ENCODE measurements at places on chromosomes 2 and 18.

DNA sequence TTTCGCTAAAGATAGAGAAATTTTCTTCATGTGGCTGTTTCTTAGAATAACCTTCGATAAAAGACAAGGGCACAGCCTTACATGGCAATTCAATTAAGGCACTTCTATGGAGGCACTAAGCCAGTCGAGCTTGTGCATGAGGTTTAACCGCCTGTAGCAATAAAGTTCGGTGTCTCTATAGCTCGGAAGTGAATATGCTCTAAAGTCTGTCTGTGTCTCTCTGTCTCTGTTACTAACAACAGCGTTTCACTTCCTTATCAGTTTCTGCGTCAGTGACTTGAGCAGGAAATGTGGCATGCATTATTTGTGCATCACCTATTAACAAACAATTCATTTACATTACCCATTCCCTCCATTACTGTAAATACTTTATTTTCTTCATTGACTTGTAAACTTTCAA, 365.1 kb upstream of the NETO1 start:
- no peak for DNase-seq

GRCh38 chr2:200534572-200534971, 8.6 kb downstream of the SGO2 start:
- DNase-seq: no peak

GRCh38 chr2:567865-568638, 109.2 kb downstream of the TMEM18 start:
- no peak for DNase-seq

- DNase-seq: no peak
Measured at GRCh38 chr2:234635284-234635683, 138.4 kb upstream of the ARL4C start.

DNA sequence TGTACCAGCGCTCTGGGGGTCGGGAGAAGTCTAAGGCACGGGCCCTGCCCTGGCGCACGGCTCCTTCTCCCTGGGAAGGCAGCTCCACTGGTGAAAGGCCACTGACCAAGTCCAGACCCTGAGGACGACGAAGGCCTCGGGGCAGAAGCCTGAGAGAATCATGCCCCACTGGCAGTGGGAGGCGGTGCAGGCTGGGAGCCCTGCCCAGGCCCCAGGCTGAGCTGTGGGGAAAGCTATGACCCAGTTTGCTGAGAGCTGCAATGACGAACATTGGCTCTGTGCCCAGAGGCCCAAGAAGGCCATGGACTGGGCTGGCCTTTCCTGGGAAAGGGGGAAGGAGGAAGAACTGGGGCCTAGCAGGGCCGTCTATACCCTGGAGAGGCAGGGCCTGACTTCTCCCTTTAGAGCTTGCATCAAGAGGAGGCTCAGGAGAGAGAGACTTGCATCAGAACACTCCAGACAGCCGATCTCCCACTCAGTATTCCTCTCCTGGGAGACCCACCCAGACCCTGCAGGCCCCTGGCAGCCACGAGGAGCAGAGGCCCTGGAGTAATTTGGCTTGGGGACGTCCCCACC, 32.9 kb downstream of the HS1BP3 start:
- no peak for DNase-seq

- DNase-seq: peak; percentile 11
Measured at GRCh38 chr18:63427558-63427957, 5.3 kb upstream of the VPS4B start.

- no peak for DNase-seq
Measured at GRCh38 chr2:134674687-134675086, 44.1 kb downstream of the TMEM163 start.

GRCh38 chr2:181836583-181836982, 54.9 kb upstream of the ITPRID2 start:
- DNase-seq: no peak

- no peak for DNase-seq
Measured at GRCh38 chr2:36633470-36634092, 35.6 kb upstream of the FEZ2 start.

GRCh38 chr2:68907232-68907919, 36.2 kb upstream of the BMP10 start:
- peak; percentile 15 for DNase-seq

GRCh38 chr2:157093666-157094065, 163.8 kb upstream of the GALNT5 start:
- no peak for DNase-seq

DNA sequence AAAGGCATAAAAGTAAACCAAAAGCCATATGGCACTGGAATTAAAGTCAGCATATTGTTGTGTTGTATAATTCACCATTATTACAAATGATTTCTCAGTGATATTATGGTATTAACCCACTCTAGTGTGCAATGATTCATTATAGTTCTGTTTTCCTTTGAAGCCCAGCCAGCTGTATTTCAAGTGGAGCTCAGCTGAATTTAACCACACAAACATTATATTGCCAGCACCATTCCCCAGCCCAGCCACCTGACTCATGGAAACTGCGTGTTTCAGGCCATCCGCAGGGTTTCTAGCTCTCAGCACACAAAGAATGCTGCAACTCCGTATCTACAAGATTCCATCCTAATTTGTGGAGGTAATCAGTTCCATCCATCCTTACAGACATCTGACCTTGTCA, 166.8 kb upstream of the CHAC2 start:
- no peak for DNase-seq

- DNase-seq: no peak
Measured at GRCh38 chr2:106596844-106597243, 109.7 kb downstream of the CD8B2 start.

- DNase-seq: no peak
Measured at GRCh38 chr2:170115501-170116229, 62.3 kb upstream of the MYO3B start.

DNA sequence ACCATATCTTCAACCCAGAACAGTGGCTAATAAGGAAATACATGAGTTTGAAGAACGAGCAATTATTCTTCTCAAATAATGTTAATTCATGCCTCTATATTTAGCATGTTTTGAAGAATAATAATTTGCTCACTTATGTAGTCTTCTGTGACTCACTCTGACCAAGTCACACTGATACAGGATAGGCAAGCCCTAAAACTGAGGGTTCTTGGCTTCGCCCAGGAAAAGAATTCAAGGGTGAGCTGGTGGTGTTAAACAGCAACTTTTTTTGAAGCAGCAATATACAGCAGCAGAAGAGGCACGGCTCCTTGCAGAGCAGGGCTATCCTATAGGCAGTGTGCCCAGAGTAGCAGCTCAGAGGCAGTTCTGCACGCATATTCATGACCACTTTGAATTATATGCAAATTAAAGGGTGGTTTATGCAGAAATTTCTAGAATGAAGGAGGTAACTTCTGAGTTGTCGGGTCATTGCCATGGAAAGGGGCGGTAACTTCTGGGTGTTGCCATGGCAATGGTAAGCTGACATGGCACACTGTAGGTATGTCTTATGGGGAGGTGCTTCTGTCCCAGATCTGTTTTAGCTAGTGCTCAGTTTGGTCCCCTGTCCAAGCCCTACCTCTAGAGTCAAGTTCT, 200.6 kb downstream of the RND3 start:
- DNase-seq: no peak
